ENCODE measurements at places on chromosomes 5 and 9. TPM values are rescaled to one million over a fixed set of nuclear protein-coding genes. Genes with fewer than 3 reads are reported as not detected.

The PCDHGA3 gene
- 3.1 TPM for polyA plus RNA-seq

The SH3RF2 gene
- polyA plus RNA-seq: 0.58 TPM

The CCNO gene
- 6.0 TPM for polyA plus RNA-seq

The RNF180 gene
- polyA plus RNA-seq: 12.2 TPM

The BRINP1 gene
- polyA plus RNA-seq: 0.06 TPM

The SPINK5 gene
- polyA plus RNA-seq: 0.84 TPM

The SPARC gene
- 2,167 TPM for polyA plus RNA-seq

The MAP1B gene
- polyA plus RNA-seq: 20.1 TPM

The GPR21 gene
- 0.71 TPM for polyA plus RNA-seq

The ARHGEF28 gene
- 11.8 TPM for polyA plus RNA-seq

The SLC27A4 gene
- polyA plus RNA-seq: 12.0 TPM

The SLC22A4 gene
- 3.1 TPM for polyA plus RNA-seq

The IDNK gene
- polyA plus RNA-seq: 7.3 TPM

The SHOC1 gene
- 0.35 TPM for polyA plus RNA-seq

The CDH9 gene
- 0.23 TPM for polyA plus RNA-seq

The RAB3C gene
- 1.3 TPM for polyA plus RNA-seq

All from right lung (tissue), 10 donors.